Vagina (tissue), 2 donors: ENCODE measurements at places on chromosomes 5 and 9. TPM values are rescaled to one million over a fixed set of nuclear protein-coding genes. Genes with fewer than 3 reads are reported as not detected.

DNA sequence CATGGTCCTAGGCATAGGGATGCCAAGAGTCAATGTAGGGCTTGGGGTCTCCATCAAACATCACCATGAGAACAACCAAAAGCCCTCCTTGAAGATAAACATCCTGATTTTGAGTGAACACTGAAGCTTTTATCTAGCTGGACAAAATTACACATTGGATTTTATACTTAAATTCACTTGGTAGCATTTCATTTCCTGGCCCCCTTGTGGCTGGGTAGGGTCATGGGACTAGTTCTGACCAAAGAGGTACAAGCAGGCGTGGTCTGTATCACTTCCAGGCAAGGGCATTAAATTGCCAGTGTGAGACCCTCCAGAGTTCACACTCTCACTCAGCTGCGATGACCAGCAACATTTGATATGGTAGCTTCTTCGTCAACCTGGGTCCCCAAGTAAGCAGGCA lies 320.3 kb downstream of the ACTL7B start:
- DNase-seq: no peak
- H3K27ac ChIP-seq: no peak overlapping the region
- no peaks in the 10 kb centered on the region for H3K36me3 ChIP-seq

MAMDC2 gene
- 38.5 TPM for total RNA-seq

NAIP gene
- 22.8 TPM for total RNA-seq

GRCh38 chr5:1038417-1039209 lies 30.0 kb downstream of the NKD2 start:
- no peak for DNase-seq
- no peaks in the 10 kb centered on the region for H3K36me3 ChIP-seq
- H3K27me3 ChIP-seq: no peaks in the 10 kb centered on the region
- no peaks in the 10 kb centered on the region for H3K4me1 ChIP-seq
- no peak overlapping the region for H3K27ac ChIP-seq
